Sigmoid colon (tissue), 7 donors: ENCODE measurements at places on chromosomes 2 and 18. TPM values are rescaled to one million over a fixed set of nuclear protein-coding genes. Genes with fewer than 3 reads are reported as not detected.

Gene TRIM43
- not detected for total RNA-seq

Gene CCDC85A
- 3.5 TPM for total RNA-seq

Gene SERPINB4
- not detected for total RNA-seq

Gene CD28
- total RNA-seq = 1.1 TPM

Gene GPR35
- 2.5 TPM for total RNA-seq

Gene NRBP1
- 81.4 TPM for total RNA-seq

Gene SLC19A3
- total RNA-seq = 1.1 TPM

Gene GYPC
- total RNA-seq = 106 TPM

Gene HOXD3
- 4.6 TPM for total RNA-seq

Gene TFCP2L1
- 0.55 TPM for total RNA-seq

Gene SPC25
- total RNA-seq = 0.54 TPM

Gene OSR1
- 16.6 TPM for total RNA-seq

Gene BUB1
- total RNA-seq = 0.71 TPM

Gene TET3
- 5.8 TPM for total RNA-seq

Gene ABCB11
- total RNA-seq = 0.55 TPM

Gene VSNL1
- total RNA-seq = 1.1 TPM

Gene PXDN
- total RNA-seq = 58.1 TPM

Gene STEAP3
- total RNA-seq = 1.5 TPM

Gene C2orf80
- not detected for total RNA-seq

Gene OTOS
- total RNA-seq = not detected

Gene ERICH2
- total RNA-seq = not detected

Gene TEKT4
- not detected for total RNA-seq

Gene R3HDM1
- 14.9 TPM for total RNA-seq

Gene NOSTRIN
- total RNA-seq = 6.0 TPM

Gene CCBE1
- total RNA-seq = 52.7 TPM

Gene ASXL3
- 3.6 TPM for total RNA-seq

Gene RPRM
- total RNA-seq = 17.4 TPM

Gene EHBP1
- total RNA-seq = 121 TPM

Gene NXPH2
- total RNA-seq = not detected

Gene TIGD1
- 4.2 TPM for total RNA-seq

Gene POTEI
- total RNA-seq = not detected

Gene TSPYL6
- not detected for total RNA-seq

Gene NT5DC4
- not detected for total RNA-seq

Gene MERTK
- total RNA-seq = 14.4 TPM

Gene IL36B
- not detected for total RNA-seq

Gene FAM110C
- 0.16 TPM for total RNA-seq

Gene ALS2
- total RNA-seq = 19.4 TPM

Gene PROKR1
- not detected for total RNA-seq

Gene IL18R1
- total RNA-seq = 1.1 TPM

Gene SLC38A11
- 4.3 TPM for total RNA-seq

Gene DPYSL5
- 1.9 TPM for total RNA-seq

Gene OTX1
- total RNA-seq = not detected

Gene C2orf72
- 0.36 TPM for total RNA-seq

Gene KCNG3
- total RNA-seq = 1.8 TPM

Gene NEB
- total RNA-seq = under 0.01 TPM

Gene EMX1
- total RNA-seq = not detected

Gene UGT1A10
- not detected for total RNA-seq

Gene RASGRP3
- 14.7 TPM for total RNA-seq

Gene PROM2
- 2.3 TPM for total RNA-seq

Gene G6PC2
- total RNA-seq = not detected

Gene RTP5
- not detected for total RNA-seq

Gene AQP4
- 0.49 TPM for total RNA-seq

Gene MPP4
- not detected for total RNA-seq
